ENCODE measurements at places on chromosomes 5 and 9.

DNA sequence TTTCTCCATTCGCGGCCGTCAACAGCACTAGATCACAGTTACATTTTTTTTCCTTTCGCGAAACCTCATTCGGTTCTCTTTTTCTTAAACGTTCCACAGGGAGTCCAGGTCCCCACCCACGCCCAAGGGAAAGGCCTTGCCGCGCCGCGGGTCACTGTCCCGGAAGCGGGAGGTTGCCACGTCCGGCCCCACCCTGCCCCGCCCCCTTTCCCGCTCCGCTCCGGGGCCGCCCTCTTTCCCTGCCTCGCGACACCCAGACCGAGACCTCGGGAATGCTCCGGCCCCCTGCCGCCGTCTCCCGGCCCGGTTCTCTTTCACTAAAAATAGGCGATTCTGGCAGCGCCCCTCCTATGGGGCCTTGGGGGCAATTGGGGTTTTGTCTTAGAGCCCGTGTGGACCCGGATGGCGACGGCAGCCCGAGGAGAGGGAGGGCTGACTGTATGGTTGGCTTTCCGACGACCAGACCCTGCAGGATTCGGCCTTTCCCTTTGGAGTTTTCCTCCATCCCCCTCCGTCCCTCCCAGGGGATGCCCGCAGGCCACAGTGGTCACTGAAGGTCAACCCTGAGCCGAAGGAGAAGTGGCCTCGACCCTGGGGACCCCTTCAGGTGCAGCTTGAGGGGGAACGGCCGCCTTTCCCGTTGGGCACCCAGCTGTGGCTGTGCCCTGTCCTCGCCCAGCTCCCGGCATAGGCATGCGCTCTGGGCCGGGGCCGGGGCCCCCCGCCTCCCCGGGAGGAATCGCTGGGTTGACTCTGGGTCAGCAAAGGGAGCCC, 2.8 kb upstream of the RACK1 start:
- no peak for DNase-seq

DNA sequence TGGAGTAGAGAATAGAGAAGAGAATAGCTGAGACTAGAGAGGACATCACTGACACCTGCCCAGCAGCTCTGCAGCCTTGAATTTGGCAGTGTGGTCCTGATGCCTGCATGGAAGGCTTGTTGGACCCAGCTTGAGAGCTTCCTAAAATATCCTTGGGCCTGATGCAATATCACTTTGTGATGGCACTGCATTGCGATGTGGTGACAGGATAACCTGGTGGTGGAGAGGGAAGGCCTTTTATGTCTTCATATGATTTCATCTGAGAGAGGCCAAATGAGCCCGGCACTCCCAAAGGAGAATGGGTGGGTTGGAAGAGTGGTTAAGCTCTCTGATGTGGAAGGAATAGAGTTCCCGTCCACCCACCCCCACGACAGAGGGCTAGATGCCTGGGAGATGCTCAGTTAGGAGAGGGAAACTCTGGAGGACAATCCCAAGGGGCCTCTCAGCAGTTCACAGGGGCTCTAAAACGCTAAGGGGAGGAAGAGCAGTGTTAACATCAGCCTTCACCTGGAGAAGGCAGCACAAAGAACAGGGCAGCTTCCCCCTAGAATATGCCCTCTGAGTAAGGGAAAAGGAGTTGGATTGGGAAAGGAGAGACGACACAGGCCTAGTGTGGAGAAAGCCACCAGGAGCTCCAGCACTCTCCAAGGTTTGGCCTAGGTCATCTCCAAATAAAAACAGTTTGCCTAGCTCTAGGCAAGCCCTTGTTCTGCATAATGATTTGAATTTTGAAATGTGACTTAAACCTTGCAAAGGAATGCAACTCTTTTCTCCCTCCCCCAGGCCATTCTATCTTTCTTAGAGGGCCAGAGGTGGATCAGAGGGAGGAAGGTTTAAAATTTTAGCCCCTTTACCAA, 99.8 kb upstream of the SSBP2 start:
- DNase-seq = no peak

- no peak for DNase-seq
These were observed 210.7 kb upstream of the SLC24A2 start for GRCh38 chr9:19999491-20000057.

DNA sequence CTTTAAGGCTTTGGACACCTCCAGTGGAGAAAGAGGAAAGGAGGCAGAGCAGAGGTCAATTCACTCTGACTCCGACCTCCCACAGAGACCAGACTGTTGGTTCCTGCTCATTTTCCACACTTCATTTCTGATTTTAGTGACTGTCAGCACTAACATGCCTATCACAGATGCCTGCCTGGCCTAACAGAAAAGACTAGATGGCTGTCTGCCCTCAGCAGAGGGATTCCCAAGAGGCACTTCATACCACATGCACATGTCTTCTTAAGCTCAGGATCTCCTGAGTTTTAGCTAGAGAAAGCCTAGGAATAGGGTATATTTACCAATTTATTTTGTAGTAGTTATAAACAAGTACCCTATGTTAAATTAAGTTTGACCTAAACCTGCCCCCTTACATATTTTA, 336.0 kb downstream of the ENC1 start:
- DNase-seq = no peak

GRCh38 chr9:95105519-95106287, 211.8 kb downstream of the FANCC start:
- DNase-seq = no peak
